Uterus (tissue), 4 donors: ENCODE measurements at places on chromosomes 1 and 21.

- DNase-seq: no peak
Observed at GRCh38 chr21:45373991-45374816, 30.8 kb upstream of the COL18A1 start.

DNA sequence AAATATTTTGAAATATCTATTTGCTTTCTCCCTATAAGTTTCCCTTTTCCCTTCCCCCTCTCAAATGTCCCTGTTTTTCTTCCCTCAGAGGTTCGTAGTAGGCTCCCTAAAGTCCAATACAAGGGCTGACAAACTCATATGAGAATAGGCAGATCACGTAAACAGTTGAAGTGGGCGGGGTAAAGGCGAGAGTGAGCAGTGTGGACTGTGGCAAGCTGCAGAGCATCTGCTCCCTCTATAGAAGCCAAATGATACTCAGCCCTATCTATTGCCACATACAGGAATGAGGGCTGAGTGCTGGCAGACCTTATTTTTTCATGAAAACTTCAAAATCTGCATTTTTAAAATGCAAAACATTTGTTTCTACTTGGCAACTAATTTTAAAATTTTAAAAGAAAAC lies 26.3 kb downstream of the PRDX6 start:
- no peak for DNase-seq

GRCh38 chr1:92307980-92308379 lies 9.1 kb downstream of the RPAP2 start:
- no peak for DNase-seq

- no peak for DNase-seq
Observed at GRCh38 chr1:68308034-68308433, 75.7 kb upstream of the WLS start.

DNA sequence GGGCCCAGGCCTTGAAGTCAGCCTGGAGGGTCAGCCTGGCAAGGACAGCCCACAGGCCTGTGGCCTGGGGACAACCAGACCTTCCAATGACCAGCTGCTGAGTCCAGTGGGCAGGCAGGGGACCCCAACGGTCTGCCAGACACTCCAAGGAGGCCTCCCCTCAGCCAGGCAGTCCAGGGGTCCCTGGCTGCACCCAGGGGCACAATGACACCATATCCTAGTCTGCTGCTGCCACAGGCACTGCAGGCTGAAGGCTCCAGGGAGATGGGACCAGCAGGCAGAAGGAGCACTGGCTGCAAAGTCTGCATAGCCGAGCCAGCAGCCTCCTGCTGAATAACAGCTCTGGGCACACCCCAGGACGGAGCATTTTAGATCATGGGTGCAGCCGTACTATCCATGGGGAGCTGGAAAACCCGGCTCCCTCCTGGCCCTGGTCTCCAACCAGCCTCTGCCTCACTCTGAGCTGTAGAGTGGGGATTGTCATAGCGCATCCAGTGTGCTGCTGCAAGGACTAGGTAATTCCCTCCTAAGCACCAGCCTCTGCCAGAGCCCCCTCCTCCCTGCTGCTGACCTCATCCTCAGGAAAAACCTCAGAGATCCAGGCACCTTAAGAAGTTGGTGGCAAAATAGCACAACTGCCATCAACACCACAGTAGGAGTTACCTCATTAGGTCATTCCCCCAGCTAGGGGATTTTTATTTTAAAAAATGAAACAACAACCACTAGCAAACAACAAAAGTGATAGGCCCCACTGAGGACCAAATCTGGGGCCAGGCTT lies 4.8 kb upstream of the LAPTM5 start:
- DNase-seq: no peak

DNA sequence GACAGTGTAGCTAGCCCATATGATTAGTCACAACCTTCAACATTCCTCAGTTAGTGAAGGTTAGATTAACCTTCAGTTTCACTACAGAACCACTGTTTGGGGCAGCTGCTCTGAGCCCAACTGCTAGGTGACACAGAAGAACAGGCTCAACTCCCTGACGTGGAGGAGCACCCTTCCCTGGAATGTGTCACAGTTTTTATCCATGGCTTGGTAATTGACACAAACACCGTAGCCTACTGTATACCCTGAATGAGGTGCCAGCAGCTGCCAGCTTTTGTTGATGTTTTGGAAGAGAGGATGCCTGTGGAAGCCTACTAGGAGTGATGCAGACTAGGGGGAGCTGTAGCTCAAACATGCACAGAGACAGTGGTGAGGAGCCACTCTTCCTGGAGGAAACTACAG lies 56.6 kb upstream of the CR2 start:
- no peak for DNase-seq

- DNase-seq: peak; percentile 44
Observed at GRCh38 chr1:228937851-228938536, 202.7 kb downstream of the RHOU start.

- peak; percentile 61 for DNase-seq
Observed at GRCh38 chr1:36134505-36135329, 9.7 kb upstream of the COL8A2 start.

GRCh38 chr21:18522181-18522972 lies 118.8 kb upstream of the TMPRSS15 start:
- DNase-seq: no peak

- peak; percentile 43 for DNase-seq
Observed at GRCh38 chr1:168774241-168774640, 45.2 kb upstream of the DPT start.

GRCh38 chr1:247335882-247336281 lies 4.2 kb upstream of the ZNF496 start:
- DNase-seq: peak; percentile 42

- DNase-seq: no peak
Observed at GRCh38 chr1:229164348-229164747, 106.6 kb upstream of the RAB4A start.

- no peak for DNase-seq
Observed at GRCh38 chr21:46269466-46269865, 15.9 kb downstream of the MCM3AP start.

DNA sequence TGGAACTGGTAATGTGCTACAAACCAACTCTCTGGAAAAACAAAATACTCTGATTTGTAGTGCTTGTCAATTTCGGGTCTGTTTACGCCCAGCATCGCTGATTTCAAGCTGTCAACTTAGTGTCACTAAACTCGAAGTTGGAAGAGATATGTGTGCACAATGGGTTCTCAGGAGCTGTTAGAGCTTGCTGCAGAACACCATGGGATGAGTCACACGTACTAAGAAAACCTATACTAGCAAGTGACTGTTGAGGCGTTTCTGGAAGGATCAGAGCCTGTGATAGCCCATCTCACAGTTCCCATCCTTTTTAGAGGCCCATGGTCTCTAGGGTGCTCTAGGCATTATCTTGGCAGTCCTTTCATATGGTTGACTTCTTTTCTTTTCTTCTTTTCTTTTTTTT lies 14.3 kb downstream of the GMEB1 start:
- DNase-seq: no peak
